CD4-positive, alpha-beta T cell treated with Interleukin-17A for 1 hour (primary cell): ENCODE measurements at places on chromosomes 2 and 18.

- DNase-seq = peak; percentile 8
These were observed 495.3 kb downstream of the IRS1 start for GRCh38 chr2:226304308-226304707.

DNA sequence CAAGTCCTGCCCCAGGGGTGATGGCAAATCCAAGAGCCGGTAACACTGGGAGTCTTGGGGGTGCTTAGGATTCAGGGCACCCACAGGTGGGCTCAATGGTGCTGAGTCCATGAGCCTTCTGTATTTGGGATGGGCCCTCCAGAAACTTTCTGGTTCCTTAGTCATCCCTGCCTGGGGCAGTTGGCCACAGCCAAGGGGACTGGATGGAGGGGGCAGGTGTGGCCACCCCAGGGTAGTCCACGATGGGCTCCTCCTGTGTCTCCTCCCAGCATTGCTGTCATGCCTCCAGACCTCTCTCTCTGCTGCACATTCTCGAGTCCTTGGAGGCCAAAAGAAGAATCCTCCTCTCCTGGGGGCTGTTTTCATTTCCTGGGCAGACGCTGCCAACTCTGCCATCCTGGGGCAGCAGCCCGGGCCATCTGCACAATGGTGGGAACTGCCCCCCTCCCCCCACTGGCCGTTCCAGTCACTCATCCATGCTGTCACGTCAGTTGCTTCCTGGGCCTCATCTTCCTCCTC, 158.0 kb upstream of the TWIST2 start:
- no peak for DNase-seq

- no peak for DNase-seq
These were observed 70.3 kb downstream of the TMEM237 start for GRCh38 chr2:201572846-201573508.

GRCh38 chr2:205582366-205582765, 99.9 kb upstream of the NRP2 start:
- no peak for DNase-seq

DNA sequence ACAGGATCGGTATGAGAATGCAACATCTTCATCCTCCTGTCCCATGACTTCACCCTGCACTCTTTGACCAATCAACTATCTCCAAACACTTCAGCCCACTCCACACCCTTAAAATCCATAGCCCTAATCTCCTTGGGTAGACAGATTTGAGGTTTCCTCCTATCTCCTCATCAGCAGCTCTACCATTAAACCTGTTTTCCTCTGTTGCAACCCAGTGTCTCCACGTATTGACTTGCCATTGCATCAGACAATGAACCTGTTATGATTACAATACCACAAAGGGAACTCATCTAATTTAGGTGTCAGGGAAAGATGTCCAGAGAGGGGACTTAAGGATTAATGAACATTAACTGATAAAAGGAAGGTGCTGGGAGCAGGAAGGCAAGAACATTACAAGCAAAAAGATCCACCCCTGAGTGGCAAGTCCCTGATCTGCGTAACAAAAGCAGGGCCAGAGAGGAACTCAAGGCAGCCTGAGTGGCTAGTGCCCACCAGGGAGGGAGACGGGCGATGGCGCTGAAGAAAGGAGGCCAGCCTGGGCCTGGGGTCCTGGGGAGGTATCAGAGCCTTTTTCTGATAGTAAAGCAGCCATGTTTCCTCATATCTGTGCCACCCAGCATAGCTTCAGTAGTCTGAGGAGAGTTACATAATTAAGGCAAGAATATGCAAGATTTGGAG, 44.6 kb downstream of the AKAIN1 start:
- no peak for DNase-seq

- no peak for DNase-seq
These were observed 100.6 kb upstream of the MSH2 start for GRCh38 chr2:47302308-47302707.

DNA sequence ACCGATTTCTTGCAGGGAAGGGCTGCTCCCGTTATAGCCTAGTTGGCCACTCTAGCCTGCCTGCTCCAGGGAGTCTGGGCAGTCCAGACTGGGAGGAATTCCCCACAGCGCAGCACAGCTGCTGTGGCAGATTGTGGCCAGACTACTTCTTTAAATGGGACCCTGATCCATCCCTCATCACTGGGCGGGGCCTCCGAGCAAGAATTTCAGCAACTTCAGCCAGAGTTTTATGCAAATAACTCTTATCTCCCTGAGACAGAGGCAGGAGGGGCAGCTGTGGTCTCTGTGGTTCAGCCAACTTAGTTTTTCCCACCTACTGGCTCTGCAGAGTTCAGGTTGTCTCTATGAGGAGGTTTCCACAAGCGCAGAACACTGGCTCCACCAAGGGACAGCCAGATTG, 1583.2 kb downstream of the SUCLG1 start:
- no peak for DNase-seq

GRCh38 chr2:98508709-98509066, 64.0 kb downstream of the INPP4A start:
- peak; percentile 57 for DNase-seq

DNA sequence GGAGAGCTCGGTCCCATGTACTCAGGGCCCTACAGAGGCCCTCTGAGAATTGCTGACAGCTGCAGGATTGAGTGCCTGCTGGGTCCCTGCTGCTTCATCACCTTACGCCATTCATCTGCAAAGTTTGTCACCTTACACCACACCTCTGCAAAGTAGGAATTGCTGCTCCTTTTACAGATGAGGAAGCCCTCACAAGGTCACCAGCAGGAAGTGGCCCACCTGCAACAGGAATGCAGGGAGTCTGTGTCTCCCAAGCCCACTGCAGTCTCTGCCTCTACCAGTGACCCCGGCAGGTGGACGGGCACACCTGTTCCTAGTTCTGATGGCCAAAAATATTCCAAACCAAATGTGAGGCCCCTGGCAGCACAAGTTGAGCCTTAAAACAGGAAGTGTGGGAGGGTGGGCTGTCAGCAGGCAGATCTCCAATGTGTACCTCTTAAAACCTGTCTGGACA, 441.4 kb downstream of the NBAS start:
- DNase-seq = no peak

DNA sequence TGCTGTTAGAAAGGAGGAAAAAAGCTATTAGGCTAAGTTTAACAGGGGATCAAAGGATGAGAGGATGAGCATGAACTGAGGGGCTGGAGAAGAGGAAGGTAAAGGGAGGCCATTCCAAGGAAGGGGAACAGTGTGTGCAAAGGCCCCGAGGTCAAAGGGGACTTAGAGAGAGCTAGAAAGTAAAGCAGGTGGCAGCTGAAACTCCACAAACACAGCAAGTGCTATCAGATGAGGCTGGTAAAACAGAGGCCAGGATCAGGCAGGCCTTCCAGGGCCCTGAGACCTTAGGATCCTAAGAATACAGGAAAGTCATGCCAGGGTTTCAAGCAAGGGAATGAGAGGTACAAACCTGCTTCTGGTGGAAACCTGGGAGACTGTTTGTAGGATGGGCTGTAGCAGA, 5.8 kb downstream of the HDAC4 start:
- DNase-seq = no peak

GRCh38 chr2:101047075-101047766, 45.1 kb downstream of the RPL31 start:
- DNase-seq = no peak

GRCh38 chr2:134207589-134208209, 46.2 kb upstream of the MGAT5 start:
- DNase-seq = peak; percentile 71

DNA sequence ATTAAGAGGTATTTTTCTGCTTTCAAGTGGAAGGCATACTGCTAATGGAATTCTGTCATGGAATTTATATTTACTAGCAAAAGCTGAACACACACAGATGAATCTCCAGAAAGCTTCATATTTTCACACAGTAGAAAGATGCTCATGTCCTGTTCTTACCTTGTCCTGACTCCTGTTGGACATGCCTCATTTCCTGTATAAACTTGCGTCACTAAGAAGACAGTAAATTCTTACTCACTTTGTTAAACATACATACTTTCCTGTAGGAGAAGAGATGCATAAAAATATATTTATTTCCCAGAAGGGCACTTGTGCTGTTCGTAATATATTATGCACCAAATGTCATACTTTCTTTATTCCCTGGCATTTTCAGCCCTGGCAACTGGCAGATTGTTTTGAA, 238.3 kb upstream of the RASGRP3 start:
- no peak for DNase-seq

- no peak for DNase-seq
These were observed 101.8 kb downstream of the LOXHD1 start for GRCh38 chr18:46555213-46555612.

DNA sequence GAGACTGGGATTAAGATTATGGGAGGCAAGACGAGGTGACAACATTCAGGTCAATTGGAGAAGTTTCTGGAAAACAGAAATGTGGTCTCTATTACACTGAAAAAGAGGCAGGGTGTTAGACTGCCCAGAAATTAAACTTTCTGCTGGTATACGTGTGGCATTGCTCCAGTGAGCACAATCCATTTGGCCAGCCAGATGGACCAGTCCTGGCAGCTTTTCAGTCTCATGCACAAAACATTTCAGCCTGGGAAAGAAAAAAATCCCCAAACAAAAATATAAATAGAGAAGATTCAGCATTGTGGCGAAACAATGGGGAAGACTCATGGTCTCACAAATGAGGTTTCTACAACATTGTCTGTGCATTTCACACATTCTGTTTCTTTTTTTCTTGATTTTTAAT, 113.9 kb downstream of the HNMT start:
- DNase-seq = no peak

GRCh38 chr2:96236882-96237281, 28.3 kb upstream of the STARD7 start:
- no peak for DNase-seq

- DNase-seq = no peak
These were observed 6.5 kb upstream of the COBLL1 start for GRCh38 chr2:164847981-164848741.

GRCh38 chr2:220857368-220857767, 714.7 kb downstream of the EPHA4 start:
- no peak for DNase-seq
